ENCODE measurements at places on chromosomes 12 and 14.

- no peak for DNase-seq
These were observed 139.1 kb upstream of the PELI2 start for GRCh38 chr14:55979096-55979495.

DNA sequence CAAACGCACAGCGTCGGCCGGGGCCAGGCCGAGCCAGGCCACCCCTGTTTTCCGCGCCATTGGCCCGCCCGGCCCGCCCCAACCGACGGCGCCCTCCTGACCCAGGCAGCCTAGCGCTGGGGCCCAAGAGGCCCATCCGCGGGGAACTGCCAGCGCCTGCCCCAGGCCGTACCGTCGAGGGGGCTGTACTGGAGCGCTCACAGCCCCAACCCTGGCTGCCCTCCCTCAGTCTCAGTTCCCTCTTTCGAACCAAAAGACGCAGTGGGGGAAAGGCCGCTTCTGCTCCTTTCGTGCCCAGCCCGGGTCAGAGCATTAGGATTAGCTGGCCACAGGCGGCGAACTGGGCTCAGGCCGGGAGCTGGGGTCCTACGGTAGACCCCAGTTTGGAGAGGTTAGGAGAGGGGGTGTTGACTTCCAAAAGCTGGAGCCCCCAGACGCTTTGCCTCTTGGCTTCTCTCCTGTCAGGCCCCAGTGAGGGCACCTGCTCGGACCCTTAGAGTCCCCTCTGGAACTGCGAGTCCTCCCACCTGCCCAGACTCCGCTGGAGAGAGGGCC is 1.9 kb downstream of the NKX2-1 start:
- DNase-seq: no peak

- DNase-seq: no peak
These were observed 3.3 kb downstream of the C12orf56 start for GRCh38 chr12:64387197-64387816.

DNA sequence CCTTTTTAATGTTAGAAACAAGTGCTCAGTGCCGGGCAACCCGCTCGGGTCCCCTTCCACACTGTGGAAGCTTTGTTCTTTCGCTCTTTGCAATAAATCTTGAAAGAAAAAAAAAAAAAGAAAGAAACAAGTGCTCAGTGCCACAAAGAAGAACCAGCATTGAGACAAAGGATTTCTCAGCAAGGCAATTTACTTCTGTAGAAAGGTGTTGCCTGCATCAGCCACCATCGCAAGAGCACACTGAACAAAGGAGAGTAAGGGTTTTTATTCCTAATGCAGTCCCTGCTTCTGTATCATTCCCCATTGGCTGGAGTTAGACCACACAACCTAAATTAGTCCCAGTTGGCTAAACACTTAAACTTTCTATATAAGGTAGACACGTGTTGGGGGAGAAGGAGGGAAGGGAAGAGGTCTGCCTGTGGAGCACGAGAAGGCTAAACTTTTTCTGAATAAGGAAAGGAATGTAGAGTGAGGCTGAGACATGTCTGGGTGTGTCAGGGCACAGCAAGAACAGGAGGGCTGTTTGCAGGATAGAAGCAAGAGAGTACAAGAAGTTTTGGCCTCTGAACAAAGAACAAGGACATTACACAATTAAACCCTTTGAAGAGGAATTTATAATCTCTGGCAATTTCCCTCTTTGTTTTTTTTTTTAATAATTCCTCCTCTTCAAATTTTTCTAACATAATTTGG is 21.4 kb downstream of the KLRF2 start:
- DNase-seq: no peak

DNA sequence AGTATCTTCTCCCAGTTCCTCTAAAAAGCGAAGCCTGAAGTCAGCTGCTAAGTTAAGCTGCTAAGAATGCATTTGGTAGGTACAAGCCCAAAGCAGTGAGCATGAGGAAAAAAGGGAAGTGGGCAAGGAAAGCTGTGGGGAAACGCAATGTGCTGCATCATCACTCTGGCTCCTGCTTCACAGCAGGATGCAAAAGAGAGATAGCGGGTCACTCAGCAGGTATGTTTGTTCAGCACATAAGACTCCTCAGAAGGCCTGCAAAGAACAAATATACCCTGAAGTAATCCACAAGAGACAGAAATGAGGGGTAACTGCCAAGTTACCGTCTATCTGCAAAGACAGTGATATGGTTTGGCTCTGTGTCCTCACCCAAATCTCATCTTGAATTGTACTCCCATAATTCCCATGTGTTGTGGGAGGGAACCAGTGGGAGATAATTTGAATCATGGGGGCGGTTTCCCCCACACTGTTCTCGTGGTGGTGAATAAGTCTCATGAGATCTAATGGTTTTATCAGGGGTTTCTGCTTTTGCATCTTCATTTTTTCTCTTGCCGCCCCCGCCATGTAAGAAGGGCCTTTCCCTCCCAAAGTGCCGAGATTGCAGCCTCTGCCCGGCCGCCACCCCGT is 127.4 kb upstream of the EGLN3 start:
- DNase-seq: no peak

DNA sequence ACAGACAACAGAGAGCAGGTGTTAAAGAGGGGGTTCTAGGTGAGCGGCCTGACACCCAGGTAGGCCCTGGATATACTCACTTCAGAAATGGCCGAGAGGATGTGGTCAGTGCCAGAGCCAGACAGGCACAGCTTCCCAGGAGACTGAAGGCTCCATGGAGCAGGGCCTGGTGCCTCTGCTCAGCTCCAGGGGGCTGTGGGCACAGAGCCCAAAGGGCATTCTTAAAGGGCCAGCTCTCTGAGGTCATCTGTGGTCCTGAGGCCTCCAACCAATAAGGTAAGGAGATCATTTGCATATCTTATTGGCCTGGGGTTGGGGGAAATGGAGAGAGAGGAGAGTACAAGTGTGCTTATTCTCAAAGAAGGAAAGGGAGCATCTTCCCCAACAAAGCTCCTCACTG is 9.7 kb upstream of the PCK2 start:
- no peak for DNase-seq

- no peak for DNase-seq
These were observed 60.3 kb upstream of the BCL2L14 start for GRCh38 chr12:12010277-12011039.

GRCh38 chr12:106113824-106114446 is 24.8 kb downstream of the NUAK1 start:
- DNase-seq: no peak

GRCh38 chr14:52473557-52473956 is 78.7 kb downstream of the TXNDC16 start:
- peak; percentile 31 for DNase-seq

DNA sequence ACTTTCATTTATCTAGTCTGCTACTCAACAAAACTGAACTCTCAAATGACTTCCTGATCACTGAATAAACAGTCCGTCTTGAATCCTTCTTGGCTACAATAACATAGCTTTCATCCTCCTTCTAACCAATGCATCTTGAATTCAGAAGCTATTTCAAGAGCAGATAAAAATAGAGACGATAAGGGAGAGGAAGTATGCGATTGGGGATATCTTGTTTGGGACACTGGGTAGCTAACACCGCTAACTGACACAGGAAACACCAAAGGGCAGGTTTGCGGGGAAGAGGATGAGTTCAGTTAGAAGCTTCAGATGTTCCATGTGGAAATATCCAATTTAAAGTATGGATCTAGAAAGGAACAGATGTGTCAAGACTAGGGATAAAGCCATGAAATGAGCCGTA is 102.5 kb downstream of the SLC41A2 start:
- no peak for DNase-seq

DNA sequence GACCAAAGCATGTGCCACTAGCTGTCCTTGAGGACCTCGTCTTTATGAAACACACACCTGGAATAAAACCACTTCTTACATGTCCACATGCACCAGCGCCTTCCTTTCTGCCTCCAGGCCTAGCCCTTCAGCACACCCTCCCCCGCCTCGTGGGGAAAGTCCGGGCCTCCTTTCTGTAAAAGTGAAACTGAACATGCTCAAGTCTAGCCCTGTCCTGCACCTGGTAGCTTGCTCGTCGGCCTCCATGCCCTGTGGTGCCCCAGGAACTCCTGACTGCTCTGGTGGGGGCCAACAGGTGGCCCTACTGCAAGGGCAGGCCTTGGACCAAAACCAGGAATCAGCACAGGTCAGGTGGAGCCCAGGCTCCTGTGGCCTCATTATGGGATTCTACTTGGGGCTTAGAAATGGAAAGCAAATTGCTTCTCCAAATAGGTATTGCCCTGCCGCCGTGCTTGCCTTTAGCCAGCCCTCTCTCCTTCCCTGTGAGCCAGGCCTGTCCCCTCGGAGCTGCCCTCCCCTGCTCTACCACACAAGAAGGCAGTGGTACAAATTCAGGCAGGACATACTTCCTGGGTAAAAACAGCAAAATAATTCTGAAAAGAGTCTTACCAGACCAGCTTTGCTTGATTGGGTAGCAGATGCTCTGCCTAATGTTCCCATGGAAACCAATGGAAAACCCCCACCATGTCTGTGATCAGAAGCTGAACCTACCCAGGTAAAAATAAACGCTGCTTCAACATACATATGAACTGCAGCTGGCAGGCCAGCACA is 43.5 kb downstream of the ERH start:
- DNase-seq: no peak

DNA sequence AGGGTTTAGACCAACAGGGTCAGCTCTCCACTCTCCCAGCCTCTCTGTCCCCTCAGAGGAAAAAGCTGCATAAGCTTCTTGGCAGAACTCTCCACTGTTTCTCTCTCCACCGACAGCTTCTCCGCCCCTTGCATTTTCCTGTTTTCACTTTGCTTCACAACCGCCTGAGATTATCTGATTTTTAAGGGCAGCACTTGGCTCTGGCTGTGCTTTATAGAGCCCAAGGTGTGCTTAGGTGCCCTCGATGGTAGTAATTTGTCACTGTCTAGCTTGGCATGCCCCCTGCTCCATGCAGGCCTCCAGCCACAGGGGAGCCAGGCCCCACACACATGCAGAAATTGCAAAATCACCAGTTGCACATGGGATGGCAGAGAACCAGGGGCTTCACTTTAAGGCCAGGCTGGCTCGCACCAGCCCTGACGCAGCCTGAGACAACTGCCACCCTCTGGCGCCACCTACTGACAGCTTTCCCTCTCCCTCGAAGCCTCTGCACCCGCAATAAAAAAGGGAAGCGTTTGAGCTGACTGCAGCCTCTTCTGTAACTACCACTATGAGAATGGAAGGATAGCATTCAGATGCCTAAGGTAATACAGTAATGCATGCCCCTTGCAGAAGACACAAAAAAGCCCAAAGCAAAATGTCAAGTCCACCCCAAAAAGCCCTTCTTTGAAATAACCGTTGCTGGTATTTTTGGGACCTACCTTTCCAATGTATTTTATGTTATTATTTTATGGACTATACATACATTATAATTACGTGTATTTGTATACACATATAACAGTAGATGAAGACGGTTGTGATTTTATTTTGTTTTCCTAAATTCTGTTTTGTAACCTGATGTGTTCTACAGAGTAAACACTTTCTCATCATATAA is 32.0 kb upstream of the RIMBP2 start:
- peak; percentile 71 for DNase-seq

GRCh38 chr12:109053382-109054123 is 1.2 kb downstream of the USP30 start:
- DNase-seq: no peak

- DNase-seq: no peak
These were observed 86.6 kb downstream of the FOXN3 start for GRCh38 chr14:89330236-89331002.

- DNase-seq: no peak
These were observed 10.1 kb downstream of the ZFYVE26 start for GRCh38 chr14:67806246-67806645.

- no peak for DNase-seq
These were observed 13.3 kb upstream of the KLHDC2 start for GRCh38 chr14:49754570-49755097.

DNA sequence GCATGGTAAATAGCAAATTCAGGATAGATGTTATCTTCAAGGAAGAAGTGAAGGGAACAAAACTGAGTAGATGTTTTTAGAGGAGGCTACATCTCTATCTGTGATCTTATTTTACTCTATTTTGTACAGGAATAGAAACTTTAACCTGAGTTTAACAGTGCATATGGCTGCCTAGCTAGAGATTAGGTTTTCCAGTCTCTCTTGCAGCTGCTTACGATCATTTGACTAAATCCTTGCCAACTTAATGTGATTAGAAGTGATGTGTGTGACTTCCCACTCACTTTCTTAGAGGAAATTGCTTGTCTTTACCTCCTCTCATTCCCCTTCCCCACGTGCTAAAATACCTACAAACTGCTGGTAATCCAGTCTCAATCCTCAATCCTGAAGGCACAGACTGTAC is 26.5 kb upstream of the SLC15A5 start:
- no peak for DNase-seq

DNA sequence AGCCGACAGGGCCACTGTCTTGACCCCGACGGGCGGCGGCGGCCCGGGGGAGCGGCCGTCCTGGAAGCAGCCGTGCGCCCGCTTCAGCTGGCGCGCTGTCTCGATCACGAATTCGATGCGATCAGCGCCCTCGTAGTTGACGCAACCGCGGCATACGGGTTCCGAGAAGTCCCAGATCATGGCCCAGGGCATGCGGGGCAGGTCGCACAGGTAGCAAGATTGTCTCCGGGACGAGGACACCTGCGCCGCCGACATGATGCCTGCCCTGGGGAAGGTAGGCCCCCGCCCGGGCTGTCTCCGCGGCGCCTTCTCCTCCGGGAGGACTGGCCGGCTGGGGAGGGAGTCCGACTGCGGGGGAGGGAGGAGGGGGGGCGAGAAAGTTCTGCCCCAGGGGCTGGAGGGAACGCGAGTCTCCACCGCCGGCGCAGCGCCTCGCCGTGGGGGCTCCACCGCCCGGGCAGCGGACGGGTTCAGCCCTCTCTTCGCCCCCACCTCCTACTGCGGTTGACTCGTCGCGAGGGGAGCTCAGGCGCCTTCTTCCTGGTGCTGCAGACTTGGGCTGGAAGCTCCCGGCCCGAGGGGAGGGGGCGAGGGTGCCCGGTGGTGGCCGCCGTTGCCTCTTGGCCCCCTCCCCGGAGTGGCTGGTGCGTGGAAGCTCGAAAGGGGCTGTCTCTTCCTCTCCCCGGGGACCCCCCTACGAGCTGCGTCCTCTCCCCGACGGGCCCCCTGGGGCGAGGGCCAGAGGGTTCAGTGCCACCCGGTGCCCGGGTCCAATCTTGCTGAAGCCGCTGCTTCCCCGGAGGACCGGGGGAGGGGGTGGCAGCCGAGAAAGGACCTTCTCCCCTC is 747 bp downstream of the IRF2BPL start:
- DNase-seq: peak; percentile 80

DNA sequence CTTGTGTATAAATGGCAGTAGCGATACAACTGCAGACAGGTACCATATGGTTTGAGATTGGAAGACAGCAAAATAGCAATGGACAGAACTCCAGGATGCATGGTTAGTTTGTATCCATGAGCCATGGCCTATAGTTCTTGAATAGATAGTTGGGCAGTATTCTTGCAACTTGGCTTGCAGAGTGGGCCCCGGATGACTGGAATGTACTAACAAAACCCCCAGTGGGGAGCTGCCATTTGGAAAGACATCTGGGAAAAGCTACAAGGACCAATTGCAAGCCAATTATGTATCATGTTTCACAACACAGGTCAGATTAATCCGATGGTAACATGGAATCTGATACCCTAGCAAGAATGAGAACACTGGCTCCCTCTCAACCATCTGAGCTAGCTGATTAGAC is 279.6 kb downstream of the RERGL start:
- DNase-seq: no peak

Measured in COR-L47 (cell line).